Activated CD4-positive, alpha-beta T cell treated with anti-CD3 and anti-CD28 coated beads, Interleukin-2, amount 10 ng/mL, durations not matched to agents 7 days and 5 days (primary cell): ENCODE measurements at places on chromosomes 7 and 10.

DNA sequence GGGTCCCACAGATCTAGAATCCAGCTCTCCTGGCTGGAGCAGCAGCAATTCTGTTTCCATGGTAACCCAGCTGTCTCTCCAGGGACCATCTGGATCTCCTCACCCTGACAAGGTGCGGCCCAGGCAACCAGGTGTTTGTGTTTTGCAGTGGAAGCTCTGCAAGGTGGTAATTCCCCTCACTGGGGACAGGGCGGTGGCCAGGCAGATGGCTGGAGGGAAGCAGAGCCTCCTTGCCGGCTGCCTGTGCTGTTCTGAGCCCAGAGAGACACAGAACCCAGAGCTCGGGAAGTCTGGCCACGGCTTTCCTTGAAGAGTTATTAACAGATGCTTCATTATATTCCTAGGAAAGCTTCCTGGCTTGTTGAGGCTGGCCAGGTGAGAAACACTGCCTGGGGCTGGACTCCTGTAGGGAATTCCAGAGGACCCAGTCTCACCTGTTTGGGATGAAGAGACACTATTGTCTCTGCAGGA is 118.2 kb upstream of the PPIF start:
- DNase-seq, result no peak

GRCh38 chr10:44571701-44572100 is 186.8 kb upstream of the CXCL12 start:
- no peak for DNase-seq

DNA sequence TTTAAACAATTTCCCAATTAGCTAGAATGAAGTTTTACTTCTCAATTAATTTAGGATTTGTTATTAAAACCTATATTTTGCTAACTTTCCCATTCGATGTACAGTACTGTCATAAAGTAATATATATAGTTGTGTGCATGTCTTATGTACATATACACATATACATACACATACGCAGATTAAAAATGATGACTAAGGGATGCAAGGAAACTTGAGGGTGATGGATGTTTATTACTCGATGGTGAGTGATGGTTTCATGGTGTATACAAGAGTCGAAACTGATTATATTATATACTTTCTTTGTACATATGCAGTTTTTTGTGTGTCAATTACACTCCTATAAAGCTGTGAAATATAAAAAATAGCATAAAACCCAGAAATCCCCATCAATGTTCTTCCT is 248.2 kb downstream of the COBL start:
- DNase-seq, result no peak

DNA sequence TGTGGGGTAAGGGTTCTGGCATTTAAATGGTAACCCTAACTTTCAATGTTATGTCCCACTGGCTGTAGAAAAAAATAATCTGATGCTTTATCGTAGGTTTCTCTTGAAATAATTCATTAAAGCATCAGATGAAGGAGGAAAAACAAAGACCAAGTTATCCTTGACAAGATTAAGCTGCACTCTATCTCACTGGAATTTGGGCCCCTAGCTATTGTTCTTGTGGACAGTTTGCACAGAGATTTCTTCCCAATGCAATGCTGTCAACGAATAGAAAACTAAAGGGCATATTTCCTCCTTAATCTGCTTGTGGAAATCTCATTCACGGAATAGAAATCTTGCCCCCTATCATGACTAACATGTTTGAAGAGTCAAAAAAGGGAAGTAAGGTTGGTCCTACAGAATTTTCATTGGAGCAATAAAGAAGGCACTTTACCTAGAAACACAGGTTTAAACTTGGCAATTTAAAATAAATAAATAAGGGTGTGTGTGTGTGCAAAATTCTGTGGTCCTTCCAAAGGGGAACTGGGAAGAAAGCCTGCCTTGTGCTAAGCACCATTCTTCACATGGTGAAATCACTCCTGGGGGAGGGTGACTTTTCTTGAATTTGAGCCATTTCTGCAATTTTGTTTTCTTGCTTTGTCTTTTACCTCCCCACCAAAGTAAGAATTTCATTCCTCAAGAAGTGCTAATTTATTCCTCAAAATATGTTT is 242.8 kb downstream of the GLI3 start:
- no peak for DNase-seq

DNA sequence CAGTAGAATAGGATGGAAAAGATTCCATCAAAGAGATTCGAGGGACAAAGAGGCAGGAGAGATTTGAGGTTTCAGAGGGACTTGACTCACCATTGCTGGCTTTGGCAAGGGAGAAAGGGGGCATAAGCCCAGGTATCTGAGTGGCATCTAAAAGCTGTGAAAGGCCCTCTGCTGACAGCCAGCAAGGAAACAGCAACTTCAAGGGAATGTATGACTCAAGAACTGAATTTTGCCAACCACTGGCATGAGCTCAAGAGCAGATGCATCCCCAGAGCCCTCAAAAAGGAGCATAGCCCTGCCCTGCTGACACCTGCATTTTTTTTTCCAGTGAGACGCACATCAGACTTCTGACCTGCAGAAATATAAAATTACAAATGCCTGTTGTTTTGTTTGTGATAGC is 19.6 kb upstream of the ADAM12 start:
- no peak for DNase-seq

- no peak for DNase-seq
Observed at GRCh38 chr7:156198277-156198676, 386.0 kb upstream of the SHH start.
